ENCODE measurements at places on chromosomes 2 and 18. TPM values are rescaled to one million over a fixed set of nuclear protein-coding genes. Genes with fewer than 3 reads are reported as not detected.

GRCh38 chr18:10193444-10193843 lies 261.0 kb upstream of the APCDD1 start:
- H3K36me3 ChIP-seq: no peaks in the 10 kb centered on the region
- no peak overlapping the region for H3K4me3 ChIP-seq
- no peak for DNase-seq

DNA sequence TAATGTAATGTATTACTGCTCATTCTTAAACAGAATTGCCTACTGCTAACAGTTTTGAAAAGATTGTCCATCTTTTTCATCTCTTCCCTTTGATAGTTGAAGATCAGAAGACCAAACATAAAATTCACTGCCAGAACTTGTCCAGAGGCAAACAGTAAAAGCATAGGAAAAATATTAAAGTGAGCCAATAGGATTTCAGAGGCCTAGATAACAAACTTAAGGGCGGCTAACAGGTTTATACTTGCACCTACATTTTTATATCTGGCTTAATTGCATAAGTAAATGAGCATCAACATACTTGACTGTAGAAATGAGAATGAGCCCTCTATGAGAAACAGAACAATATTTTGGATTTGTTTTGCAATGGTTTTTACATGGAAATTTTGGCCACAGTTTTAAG lies 30.3 kb downstream of the ZC3H15 start:
- H3K27me3 ChIP-seq: no peaks in the 10 kb centered on the region
- H3K4me3 ChIP-seq: no peak overlapping the region
- H3K27ac ChIP-seq: no peak overlapping the region
- H3K36me3 ChIP-seq: peaks cover 15% of the 10 kb centered on the region

GRCh38 chr2:3294493-3294892 lies 83.1 kb downstream of the EIPR1 start:
- H3K27ac ChIP-seq: no peak overlapping the region
- H3K4me3 ChIP-seq: no peak overlapping the region
- peaks cover 6% of the 10 kb centered on the region for H3K36me3 ChIP-seq
- no peaks in the 10 kb centered on the region for H3K27me3 ChIP-seq
- peaks cover 17% of the 10 kb centered on the region for H3K4me1 ChIP-seq
- DNase-seq: no peak

DNA sequence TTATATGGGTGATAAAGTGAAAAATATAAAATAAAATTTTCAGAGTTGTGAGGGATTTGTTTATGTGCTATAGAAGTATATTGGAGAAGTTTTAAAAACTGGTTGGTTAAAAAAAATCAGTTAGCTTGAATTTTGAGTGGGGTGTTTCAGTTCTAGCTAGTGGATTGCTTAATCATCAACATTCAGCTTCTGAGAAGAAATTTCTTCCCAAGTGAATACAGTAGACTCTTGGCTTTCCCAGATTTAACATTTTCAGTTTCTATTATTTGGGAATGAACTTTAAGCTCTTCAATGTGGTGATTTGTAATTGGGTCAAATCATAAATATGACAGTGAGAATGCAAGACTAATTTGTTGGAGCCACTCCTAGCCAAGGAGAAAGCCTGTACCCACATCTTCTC lies 120.8 kb downstream of the PLCL1 start:
- no peaks in the 10 kb centered on the region for H3K4me1 ChIP-seq
- no peaks in the 10 kb centered on the region for H3K36me3 ChIP-seq
- no peaks in the 10 kb centered on the region for H3K27me3 ChIP-seq
- no peak overlapping the region for H3K27ac ChIP-seq

CDH19 gene
- 14.7 TPM for total RNA-seq
